Caco-2 (cell line): ENCODE measurements at places on chromosomes 11 and 22. TPM values are rescaled to one million over a fixed set of nuclear protein-coding genes. Genes with fewer than 3 reads are reported as not detected.
A peak's percentile ranks its signal among the peaks of the same experiment; 100 is the strongest.

MISFA gene
- 5.2 and 8.8 TPM in 2 replicates for total RNA-seq

GRCh38 chr11:87013912-87014825, 23.6 kb upstream of the TMEM135 start:
- H3K36me3 ChIP-seq = no peaks in the 10 kb centered on the region
- H3K4me1 ChIP-seq = peaks cover 15% of the 10 kb centered on the region
- H3K27ac ChIP-seq = no peak overlapping the region
- H3K27me3 ChIP-seq = no peaks in the 10 kb centered on the region
- no peak for DNase-seq

- H3K27me3 ChIP-seq = no peaks in the 10 kb centered on the region
- H3K27ac ChIP-seq = no peak overlapping the region
- DNase-seq = peak; percentile 68
- no peak overlapping the region for H3K4me3 ChIP-seq
- H3K4me1 ChIP-seq = no peaks in the 10 kb centered on the region
These were observed 96.1 kb upstream of the THY1 start for GRCh38 chr11:119518746-119519730.

DNA sequence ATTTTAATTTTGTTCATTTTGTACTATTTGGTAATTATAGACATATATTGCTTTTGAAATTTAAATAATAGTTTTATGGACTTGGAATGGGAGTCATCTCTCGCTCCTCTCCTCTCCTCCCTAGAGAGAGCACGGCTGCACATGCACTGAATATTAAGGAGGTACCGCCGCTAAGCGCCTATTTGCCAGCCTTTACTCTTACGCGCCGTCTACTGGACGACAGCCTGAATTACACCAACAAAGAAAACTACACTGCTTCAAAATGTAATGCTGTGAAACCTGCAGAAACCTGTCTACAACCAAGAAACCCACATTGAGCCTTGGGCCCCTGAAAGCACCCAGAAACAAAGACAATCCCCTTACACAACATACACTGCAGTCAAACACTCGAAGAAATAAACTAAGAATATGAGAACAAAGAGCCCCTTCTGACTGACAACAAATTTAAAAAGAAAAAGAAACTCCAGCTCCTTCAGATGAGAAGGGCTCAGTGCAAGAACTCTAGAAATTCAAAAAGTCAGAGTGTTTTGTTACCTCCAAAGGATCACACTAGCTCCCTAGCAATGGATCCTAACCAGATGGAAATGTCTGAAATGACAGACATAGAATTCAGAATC, 737.2 kb downstream of the LRRC4C start:
- no peak overlapping the region for H3K4me3 ChIP-seq
- H3K36me3 ChIP-seq = no peaks in the 10 kb centered on the region
- H3K27ac ChIP-seq = no peak overlapping the region

DNA sequence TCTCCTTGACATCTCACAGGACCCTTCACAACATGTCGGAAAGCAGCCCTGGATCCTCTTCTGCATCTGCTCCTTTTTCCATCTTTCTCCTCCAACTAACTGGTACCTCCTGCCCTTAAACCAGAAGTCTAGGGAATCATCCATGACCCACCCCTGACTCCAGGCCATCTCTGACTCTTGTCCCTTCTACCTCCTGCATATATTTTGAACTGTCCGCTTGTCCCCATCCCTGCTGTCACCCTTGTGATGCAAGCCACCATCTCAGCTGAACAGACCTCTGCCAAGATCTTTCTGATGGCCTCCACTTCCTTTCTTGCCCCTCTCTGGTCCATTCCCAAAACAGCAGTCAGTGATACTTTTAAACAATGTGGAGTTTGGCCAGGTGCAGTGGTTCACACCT, 7.0 kb downstream of the RIBC2 start:
- H3K27ac ChIP-seq = peak overlapping the region; percentile 46
- no peaks in the 10 kb centered on the region for H3K4me1 ChIP-seq
- H3K27me3 ChIP-seq = no peaks in the 10 kb centered on the region
- H3K36me3 ChIP-seq = no peaks in the 10 kb centered on the region; the same call in none of the 2 replicates

GRCh38 chr22:49567899-49568750, 259.5 kb downstream of the BRD1 start:
- H3K4me3 ChIP-seq = no peak overlapping the region
- no peaks in the 10 kb centered on the region for H3K27me3 ChIP-seq
- no peak for DNase-seq

GRCh38 chr22:16922706-16923105, 85.3 kb downstream of the GAB4 start:
- H3K36me3 ChIP-seq = no peaks in the 10 kb centered on the region
- no peaks in the 10 kb centered on the region; the same call in 1 of the 2 replicates for H3K27me3 ChIP-seq
- H3K27ac ChIP-seq = no peak overlapping the region
- no peak overlapping the region for H3K4me3 ChIP-seq
- no peak for DNase-seq

- H3K27ac ChIP-seq = no peak overlapping the region
- H3K27me3 ChIP-seq = no peaks in the 10 kb centered on the region
- H3K4me1 ChIP-seq = peaks cover 40% of the 10 kb centered on the region
- no peaks in the 10 kb centered on the region for H3K36me3 ChIP-seq
These were observed 188.5 kb downstream of the CEP164 start for GRCh38 chr11:117515892-117516787.

DNA sequence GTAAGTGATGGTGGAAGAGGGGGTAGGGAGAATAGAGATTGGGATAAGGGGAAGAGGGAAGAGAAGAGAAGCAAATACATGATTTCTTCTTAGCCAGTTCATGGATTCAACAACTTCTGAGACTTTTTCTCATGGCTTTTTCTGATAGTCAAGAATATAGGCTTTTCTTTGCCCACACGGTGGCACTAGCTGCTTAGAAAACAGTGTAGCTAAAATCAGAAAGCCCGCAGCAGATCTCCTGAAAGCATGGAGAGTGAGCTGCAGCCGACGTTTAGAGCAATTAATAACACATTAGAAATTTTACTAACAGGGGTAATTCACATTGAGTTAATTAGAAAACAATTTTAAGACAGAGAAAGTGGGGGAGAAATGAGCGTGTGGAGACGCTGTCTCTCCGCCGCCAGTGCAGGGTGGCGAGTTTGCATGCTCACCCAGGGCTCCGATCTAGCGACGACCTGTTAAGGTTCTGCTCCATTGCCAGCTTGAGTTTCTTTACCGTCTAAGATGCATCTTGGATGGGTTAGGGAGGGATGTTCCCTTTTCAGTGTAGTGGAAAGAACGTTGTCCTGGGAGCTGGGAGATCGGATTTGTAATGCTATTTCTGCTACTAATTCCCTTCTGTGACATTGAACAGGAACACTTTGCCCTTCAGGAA, 3.3 kb upstream of the RAG1 start:
- no peak overlapping the region for H3K27ac ChIP-seq
- no peaks in the 10 kb centered on the region for H3K36me3 ChIP-seq
- peak; percentile 51 for DNase-seq
- no peaks in the 10 kb centered on the region for H3K4me1 ChIP-seq

DNA sequence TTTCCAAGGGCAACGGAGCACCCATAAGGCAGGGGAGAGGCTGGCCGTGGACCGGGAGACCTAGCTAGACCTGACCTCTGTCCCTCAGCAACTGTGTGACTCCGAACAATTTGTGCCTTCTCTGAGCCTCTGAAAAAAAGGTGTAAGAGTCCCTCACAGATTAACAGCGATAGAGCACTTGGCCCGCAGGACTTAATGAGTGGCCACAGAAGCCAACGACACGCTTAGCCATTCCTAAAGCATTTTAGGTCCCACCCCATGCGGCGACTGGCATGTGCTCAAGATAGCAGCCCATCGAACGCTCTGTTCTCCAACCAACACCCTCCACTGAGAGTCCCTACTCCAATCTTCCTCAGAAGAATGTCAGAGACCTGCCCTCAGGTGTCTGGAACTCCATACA, 1.5 kb downstream of the SULT4A1 start:
- DNase-seq = peak; percentile 17
- no peak overlapping the region for H3K4me3 ChIP-seq
- H3K27me3 ChIP-seq = no peaks in the 10 kb centered on the region
- H3K36me3 ChIP-seq = no peaks in the 10 kb centered on the region
- no peak overlapping the region for H3K27ac ChIP-seq
- H3K4me1 ChIP-seq = no peaks in the 10 kb centered on the region
